ENCODE measurements at places on chromosomes 3 and 15. TPM values are rescaled to one million over a fixed set of nuclear protein-coding genes. Genes with fewer than 3 reads are reported as not detected.
A peak's percentile ranks its signal among the peaks of the same experiment; 100 is the strongest.

Gene WDR72
- total RNA-seq = not detected

- peaks cover 11% of the 10 kb centered on the region for H3K36me3 ChIP-seq
- H3K27ac ChIP-seq = peak overlapping the region; percentile 57
- no peak overlapping the region for H3K4me3 ChIP-seq
Measured at GRCh38 chr15:92922418-92923002, 22.4 kb downstream of the CHD2 start.

DNA sequence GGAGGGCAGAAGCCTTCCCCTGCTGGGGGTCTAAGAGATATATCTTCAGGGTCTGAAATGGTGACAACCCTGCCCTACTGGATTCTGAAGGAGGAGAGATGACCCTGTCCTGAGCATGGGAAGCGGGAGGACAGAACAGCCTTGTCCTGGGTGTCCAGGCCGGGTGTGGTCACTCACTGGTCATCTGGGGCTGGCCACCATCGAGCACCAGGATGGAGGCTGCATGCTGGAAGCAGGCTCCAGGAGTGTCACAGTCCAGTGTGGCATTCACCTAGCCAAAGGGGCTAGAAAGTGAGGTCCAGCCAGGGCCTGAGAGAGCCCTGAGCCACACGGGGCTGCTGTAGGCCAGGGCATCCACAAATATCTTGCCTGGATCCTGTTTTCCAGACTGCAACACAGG, 5.2 kb downstream of the CDHR4 start:
- H3K27ac ChIP-seq = no peak overlapping the region
- no peak overlapping the region for H3K4me3 ChIP-seq
- H3K4me1 ChIP-seq = peaks cover 3% of the 10 kb centered on the region
- no peaks in the 10 kb centered on the region for H3K36me3 ChIP-seq

Gene TKT
- 106 TPM for total RNA-seq

- no peak overlapping the region for H3K4me3 ChIP-seq
- no peak overlapping the region for H3K27ac ChIP-seq
- no peak for DNase-seq
- H3K27me3 ChIP-seq = no peaks in the 10 kb centered on the region
Measured at GRCh38 chr3:14208977-14209394, 30.4 kb downstream of the LSM3 start.

- H3K27me3 ChIP-seq = no peaks in the 10 kb centered on the region
- no peak for DNase-seq
- H3K36me3 ChIP-seq = no peaks in the 10 kb centered on the region
- H3K4me3 ChIP-seq = no peak overlapping the region
- H3K4me1 ChIP-seq = no peaks in the 10 kb centered on the region
- H3K27ac ChIP-seq = no peak overlapping the region
Measured at GRCh38 chr3:31762888-31763351, 218.1 kb downstream of the OSBPL10 start.

- H3K27ac ChIP-seq = no peak overlapping the region
- peaks cover 5% of the 10 kb centered on the region for H3K27me3 ChIP-seq
- DNase-seq = no peak
- no peak overlapping the region for H3K4me3 ChIP-seq
- H3K4me1 ChIP-seq = no peaks in the 10 kb centered on the region
Measured at GRCh38 chr3:127288921-127289705, 1.3 kb upstream of the PRR20G start.

Gene GNAT1
- total RNA-seq = 0.28 TPM

DNA sequence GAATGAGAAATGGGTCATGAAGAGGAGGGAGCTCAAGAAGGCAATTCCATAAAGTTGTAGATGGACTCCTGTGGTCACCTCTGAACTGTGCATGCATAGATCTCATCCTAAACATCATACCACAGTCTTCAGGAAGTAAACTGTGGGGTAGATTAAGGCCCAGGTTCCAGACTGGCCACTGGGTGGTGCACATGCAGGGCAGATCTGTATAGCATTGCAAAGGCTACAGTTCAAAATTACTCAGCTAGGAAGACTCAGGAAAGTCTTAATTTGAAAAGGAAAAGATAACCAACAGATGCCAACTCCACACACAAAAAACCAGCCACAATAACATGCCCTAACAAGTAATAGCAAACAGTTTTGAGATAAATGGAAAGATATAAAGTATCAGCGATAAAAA, 20.3 kb downstream of the KY start:
- no peaks in the 10 kb centered on the region for H3K27me3 ChIP-seq
- no peaks in the 10 kb centered on the region for H3K36me3 ChIP-seq
- no peak for DNase-seq
- H3K4me1 ChIP-seq = no peaks in the 10 kb centered on the region

Gene TADA3
- total RNA-seq = 43.8 TPM

DNA sequence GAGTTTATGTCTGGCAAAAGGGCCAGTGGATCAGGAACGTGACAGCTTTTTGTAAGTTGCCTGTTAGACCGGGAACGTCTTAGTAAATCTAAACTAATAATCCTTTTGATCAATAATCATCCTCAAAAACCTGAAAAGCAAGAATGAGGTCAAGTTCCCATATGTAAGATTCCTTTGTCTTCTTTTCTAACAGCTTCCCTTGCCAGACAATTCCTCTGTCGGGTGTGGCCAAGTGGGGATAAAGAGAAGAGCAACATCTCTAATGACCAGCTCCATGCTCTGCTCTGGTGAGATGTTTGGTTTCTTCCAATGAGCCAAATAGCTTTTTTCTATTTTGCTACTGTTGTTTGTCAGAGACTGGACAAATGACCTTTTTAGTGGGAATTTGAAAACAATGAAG, 19.8 kb downstream of the FANCD2OS start:
- H3K27ac ChIP-seq = no peak overlapping the region
- DNase-seq = no peak
- no peak overlapping the region for H3K4me3 ChIP-seq

GRCh38 chr3:193465992-193466608, 87.5 kb upstream of the ATP13A5 start:
- H3K4me1 ChIP-seq = no peaks in the 10 kb centered on the region
- no peak overlapping the region for H3K4me3 ChIP-seq
- no peak overlapping the region for H3K27ac ChIP-seq
- DNase-seq = no peak
- H3K36me3 ChIP-seq = no peaks in the 10 kb centered on the region

DNA sequence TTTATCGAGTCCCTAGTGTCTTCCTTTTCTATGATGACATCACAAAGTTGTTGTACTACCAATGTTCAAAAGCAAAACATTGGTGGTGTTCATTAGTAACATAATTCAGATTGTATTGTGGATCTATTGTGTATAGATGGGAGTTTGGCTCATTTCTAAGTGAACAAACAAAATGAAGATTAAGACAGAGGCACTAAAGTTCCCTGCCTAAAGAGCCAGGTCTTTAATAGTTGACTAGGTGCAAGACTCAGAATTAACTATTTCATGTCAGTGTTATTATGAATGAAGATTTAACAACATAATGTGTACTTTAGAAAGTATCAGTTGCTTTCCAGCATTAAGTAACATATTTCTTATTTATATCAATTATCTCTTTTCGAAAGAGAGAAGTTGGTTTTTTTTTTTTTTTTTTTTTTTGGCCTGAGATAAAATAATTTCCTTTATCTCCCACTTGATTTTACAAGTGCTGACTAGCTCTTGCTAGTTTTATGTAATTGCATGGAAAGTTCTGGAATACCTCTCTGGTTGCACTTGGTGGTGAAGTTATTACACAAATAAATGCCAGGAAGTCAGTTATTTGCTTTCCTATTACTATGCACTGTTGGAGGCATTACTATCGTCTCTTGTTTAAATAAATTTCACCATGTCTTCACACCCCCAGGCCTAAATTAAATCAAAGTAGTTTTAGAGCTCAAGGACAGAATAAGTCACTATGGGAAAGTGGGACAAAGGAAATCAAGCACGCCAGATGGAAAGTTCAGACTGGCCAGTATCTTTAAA, 48.7 kb downstream of the NAALADL2 start:
- no peaks in the 10 kb centered on the region for H3K27me3 ChIP-seq
- H3K4me1 ChIP-seq = no peaks in the 10 kb centered on the region
- no peaks in the 10 kb centered on the region for H3K36me3 ChIP-seq
- DNase-seq = no peak
- H3K4me3 ChIP-seq = no peak overlapping the region
- H3K27ac ChIP-seq = no peak overlapping the region

Gene DALRD3
- total RNA-seq = 33.6 TPM

Gene SLC24A5
- not detected for total RNA-seq

GRCh38 chr3:105145511-105145910, 221.2 kb upstream of the ALCAM start:
- no peak overlapping the region for H3K4me3 ChIP-seq
- no peak overlapping the region for H3K27ac ChIP-seq
- DNase-seq = no peak
- no peaks in the 10 kb centered on the region for H3K4me1 ChIP-seq
- H3K27me3 ChIP-seq = peaks cover 2% of the 10 kb centered on the region

GRCh38 chr3:110783541-110783940, 288.1 kb upstream of the NECTIN3 start:
- no peaks in the 10 kb centered on the region for H3K27me3 ChIP-seq
- no peak for DNase-seq
- H3K27ac ChIP-seq = no peak overlapping the region
- H3K4me1 ChIP-seq = no peaks in the 10 kb centered on the region

Data from T-cell (primary cell).